ENCODE measurements at places on chromosomes 1 and 21.

DNA sequence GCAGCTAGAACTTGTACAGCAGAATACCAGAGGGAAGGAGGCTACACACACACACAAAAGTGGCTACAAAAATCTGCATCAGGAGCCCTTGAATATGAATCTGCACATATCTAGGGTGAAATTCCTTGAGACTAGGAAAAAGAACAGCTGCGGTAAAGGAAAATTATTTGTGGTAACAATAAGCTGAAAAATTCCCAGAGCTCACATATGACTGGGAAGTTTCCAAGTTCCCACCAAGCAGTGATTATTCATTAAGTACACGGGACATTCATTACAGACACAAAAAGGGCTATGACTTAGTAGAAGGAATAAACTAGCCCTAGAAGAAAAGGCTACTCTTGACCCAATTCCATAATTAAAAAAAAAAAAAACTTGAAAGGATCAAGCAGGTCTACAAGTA is 149.5 kb upstream of the BACE2 start:
- no peak for DNase-seq

- no peak for DNase-seq
These were observed 29.6 kb downstream of the PROX1 start for GRCh38 chr1:214017191-214017982.

DNA sequence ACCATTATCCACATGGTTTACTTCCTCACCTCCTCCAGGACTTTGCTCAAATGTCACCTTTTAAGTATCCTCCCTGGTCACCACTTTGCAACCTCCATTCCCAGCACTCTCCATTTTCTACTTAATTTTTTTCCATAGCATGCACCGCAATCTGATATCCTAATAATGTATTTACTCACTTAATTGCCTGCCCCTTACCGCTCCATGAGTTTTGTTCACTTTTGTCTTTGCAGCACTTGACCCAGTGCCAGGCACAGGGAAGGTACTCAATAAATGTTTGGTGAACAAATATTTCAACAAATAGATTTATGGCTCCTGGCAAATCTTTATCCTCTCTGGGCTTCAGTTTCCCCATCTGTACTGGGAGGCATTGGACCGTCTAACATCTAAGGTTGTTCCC is 53.6 kb downstream of the UBE2T start:
- DNase-seq, result no peak

DNA sequence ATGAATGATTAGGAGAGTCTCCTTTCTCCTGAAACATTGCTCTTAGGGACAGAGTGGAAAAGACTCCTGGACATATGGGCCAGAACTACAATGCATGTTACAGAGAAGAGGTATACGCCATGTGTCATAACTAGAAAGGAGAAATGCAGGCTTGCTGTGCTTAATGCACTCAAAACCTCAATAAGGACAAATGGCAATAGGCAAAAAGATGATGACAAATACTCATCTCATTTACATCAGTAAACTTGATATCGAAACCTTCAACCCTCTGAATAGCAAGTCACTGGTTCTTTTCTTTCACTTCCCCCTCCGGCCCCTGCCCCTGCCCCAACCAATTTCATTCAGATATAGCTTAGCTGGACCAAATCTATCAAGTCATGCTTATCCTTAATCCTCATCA is 1.9 kb upstream of the GPR88 start:
- DNase-seq, result no peak

- peak; percentile 53 for DNase-seq
These were observed 78.4 kb downstream of the SMYD3 start for GRCh38 chr1:246428542-246429308.

GRCh38 chr1:44689447-44689765 is 14.9 kb downstream of the ARMH1 start:
- DNase-seq, result no peak

- no peak for DNase-seq
These were observed 355.7 kb upstream of the ESRRG start for GRCh38 chr1:217078959-217079358.

DNA sequence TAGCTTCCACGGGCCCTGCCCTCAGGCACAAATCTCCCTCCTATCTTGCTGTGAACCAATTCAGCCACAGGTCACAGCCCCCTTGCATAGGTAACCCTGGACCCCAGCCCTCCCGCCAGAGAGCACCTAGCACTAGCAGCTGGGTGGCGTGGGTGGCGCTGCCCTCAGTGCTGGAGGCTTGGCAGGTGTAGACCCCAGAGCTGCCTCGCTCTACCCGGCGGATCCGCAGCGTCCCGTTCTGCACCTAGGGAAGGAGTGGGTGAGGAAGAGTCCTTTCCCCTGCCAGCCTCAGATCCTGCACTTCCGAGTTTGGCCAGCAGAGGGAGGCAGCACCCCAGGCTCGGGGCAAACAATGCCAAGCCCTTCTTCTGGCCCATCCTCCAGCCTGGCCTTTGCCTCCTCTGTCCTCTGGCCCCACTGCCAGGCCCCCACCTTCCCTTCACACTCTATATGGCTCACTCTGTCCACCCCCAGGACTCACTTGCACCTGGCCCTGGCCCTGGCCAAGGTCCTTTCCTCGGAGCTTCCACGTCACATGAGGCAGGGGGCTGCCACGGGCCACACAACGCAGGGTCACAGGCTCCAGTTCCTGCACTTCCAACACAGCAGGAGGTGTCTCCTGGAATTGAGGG is 9.0 kb downstream of the IGSF9 start:
- peak; percentile 77 for DNase-seq

- DNase-seq, result no peak
These were observed 33.2 kb downstream of the HSD3B2 start for GRCh38 chr1:119448127-119448511.

- DNase-seq, result no peak
These were observed 62.6 kb downstream of the GNG4 start for GRCh38 chr1:235586992-235587391.

- no peak for DNase-seq
These were observed 35.5 kb downstream of the OR10R2 start for GRCh38 chr1:158507511-158507910.

GRCh38 chr21:23613014-23613413 is 1994.3 kb downstream of the MRPL39 start:
- DNase-seq, result no peak

DNA sequence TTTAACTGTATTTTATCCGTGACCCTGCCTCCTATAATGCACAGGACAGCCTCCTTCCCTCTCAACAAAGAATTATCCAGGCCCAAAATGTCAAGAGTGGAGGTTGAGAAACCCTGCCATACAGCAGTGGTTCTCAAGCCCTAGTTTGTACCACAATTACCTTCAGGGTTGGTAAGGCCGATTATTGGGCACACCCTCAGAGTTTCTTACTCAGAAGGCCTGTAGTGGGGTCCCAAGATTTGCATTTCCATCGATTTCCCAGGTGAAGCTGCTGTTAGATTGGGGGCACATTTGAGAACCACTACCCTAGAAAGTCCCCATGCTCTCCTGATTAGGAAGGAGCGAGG is 400 bp upstream of the PGBD2 start:
- DNase-seq, result no peak

- no peak for DNase-seq
These were observed 40.8 kb upstream of the POFUT2 start for GRCh38 chr21:45328198-45329091.

DNA sequence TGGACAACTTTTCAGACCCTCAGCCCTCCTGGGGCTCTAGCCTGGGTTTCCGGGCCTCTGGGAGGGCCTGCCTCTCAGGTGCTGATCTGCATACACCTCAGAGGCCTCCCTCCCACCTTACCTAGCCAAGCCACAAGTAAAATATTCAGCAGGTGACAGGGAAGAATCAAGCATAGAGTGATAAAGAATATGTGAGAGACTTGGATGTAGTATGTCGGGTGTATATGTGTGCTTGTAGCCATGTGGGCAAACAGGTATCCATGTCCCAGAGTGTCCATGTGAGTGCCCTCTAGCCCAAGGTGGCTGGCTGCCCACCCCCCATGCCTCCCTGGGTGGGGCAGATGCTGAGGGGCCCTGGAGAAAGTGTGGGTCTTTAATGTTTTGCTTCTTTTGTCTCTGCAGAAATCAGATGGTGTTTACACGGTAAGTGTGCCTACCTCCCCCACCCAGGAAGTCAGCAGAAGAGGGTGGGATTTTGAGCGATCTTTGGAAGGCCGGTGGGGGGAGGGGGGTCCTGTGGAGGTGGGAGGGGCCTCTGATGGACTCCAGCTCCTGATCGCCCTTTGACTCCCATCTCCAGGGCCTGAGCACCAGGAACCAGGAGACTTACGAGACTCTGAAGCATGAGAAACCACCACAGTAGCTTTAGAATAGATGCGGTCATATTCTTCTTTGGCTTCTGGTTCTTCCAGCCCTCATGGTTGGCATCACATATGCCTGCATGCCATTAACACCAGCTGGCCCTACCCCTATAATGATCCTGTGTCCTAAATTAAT is 3.4 kb downstream of the FCER1G start:
- DNase-seq, result no peak

DNA sequence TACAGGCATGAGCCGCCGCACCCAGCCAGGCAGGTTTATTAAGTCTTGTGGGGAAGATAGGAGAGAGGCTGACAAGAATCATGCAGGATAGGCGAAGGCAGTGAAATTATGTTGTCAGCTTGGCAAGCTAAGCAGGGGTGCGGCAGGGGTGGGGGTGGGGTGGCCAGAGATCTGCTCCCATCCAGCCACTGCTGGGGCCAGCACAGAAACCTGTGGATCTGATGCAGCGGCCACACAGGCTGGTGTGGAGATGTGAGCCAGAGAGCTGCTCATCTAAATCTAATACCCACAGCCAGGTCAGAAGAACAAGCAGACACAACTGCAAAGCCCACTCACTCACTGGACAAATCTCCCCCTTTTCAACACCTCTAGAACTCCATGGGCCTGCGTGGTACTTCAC is 68.7 kb downstream of the KCTD3 start:
- DNase-seq, result no peak

GRCh38 chr1:114505148-114505561 is 5.8 kb downstream of the TRIM33 start:
- DNase-seq, result no peak

DNA sequence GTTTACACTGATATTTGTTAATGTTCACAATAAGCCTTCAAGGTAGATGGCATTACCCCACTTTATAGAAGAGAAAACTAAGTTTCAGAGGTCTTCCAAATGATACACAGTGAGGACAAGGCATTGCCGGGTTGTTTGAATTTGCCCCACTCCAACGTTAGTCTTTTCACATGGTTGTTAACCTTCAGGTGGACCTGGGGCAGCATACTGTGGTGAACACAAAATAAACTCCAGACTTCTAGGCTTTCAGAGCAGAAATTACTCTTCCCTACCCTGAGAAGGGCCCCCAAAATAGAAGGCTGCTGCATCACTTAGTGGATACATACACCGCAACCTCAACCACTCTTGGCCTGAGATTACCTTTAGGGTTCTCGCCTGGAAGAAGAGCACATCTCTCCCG is 3.4 kb upstream of the KHDRBS1 start:
- no peak for DNase-seq

GRCh38 chr21:39003982-39004633 is 179.1 kb downstream of the PSMG1 start:
- DNase-seq, result no peak

DNA sequence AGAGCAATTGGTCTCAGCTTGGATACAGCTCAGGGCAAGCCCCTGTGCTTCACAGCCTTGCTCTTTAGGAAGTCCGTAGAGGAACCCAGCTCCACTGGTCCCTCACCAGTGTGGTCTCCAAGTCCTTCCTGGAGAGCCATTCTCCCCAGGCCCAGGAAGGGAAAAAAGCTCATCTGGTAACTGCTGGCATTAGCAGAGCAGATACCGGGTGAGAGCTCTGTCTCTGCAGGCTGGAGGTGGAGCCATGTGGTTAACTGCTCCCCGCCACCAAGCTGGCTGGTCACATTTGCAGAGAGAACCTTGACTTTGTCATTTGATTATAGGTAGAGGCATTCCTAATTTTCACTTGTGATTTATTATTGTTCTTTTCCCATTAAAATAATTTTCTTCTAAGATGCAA is 169.6 kb downstream of the ROR1 start:
- no peak for DNase-seq

- peak; percentile 30 for DNase-seq
These were observed 32.2 kb downstream of the HSPG2 start for GRCh38 chr1:21904704-21905520.

GRCh38 chr21:37041706-37042271 is 31.1 kb downstream of the PIGP start:
- DNase-seq, result no peak

DNA sequence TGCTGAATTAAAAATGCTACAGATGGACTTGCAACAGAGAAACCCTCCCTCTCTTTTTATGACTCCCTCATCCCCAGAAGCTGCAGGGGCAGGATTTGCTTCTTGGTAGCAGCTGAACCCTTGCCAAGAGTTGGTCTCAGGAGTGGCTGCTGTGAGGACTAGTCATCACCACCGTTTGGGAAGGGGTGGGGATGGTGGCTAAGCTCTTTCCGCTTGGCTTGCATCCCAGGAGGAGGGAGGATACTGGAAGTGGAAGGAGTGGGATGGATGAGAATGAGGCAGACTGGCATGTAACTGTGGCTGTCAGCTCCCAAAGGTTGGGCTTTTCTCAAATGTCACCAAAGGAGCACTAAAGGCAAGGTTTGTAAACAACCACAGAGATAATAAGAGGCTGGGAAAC is 50.8 kb upstream of the COL24A1 start:
- DNase-seq, result no peak

GRCh38 chr1:91278754-91279153 is 125.9 kb downstream of the HFM1 start:
- DNase-seq, result no peak

DNA sequence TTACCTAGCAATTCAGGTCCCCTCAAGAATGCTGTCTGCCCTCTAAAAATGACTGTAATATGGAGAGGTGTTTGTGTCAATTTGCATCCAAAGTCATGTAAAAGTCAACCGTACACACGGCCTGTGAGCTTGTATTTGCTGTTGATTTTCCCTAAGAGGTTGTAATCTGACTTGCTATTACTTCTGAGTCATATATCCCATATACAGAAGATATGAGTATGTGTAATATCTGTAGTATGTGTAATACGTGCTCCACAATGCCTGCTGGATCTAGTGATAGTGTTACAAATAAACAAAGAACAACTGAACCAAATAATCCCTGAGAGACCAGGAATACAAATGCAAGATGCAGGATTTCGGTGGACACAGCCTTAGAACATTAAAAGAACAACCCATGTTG is 1.4 kb upstream of the KCNJ6 start:
- no peak for DNase-seq

- no peak for DNase-seq
These were observed 65.4 kb downstream of the NPHP4 start for GRCh38 chr1:5926686-5927435.

DNA sequence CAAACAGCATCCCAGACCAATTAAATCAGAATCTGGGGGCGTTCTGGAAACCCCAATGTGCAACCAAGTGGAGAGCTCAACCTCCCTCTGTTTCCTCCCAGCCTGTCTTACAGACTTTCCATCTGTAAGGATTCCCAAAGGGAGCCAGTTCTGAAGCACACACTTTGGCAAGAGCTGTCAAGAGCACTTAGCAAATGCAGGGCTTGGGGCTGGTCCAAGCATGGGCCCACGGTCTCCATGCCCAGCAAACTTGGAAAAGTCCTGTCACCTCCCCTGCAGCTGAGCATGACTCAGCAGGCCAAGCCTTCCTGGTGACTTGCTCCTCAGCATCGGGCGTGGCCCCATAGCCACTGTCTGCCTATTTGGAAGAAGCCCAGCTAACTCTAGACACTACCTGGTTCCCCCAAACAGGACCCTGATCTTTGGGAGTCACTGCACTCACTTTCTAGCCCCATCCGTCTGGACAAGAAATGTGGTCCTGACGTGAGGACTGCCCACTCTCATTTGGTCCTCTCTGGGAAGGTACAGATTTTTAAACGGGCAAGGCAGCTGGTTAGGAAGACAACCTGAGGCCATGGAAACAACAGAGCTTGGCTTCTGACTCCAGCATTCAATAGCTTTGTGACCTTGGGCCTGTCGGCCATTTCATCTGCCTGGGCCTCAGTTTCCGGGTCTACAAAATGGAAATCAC is 16.9 kb downstream of the SLC2A1 start:
- peak; percentile 45 for DNase-seq
